Activated CD8-positive, alpha-beta memory T cell treated with anti-CD3 and anti-CD28 coated beads, Interleukin-2, amount 10 ng/mL, durations not matched to agents 7 days and 5 days (primary cell): ENCODE measurements at places on chromosomes 13 and 19. TPM values are rescaled to one million over a fixed set of nuclear protein-coding genes. Genes with fewer than 3 reads are reported as not detected.

DNA sequence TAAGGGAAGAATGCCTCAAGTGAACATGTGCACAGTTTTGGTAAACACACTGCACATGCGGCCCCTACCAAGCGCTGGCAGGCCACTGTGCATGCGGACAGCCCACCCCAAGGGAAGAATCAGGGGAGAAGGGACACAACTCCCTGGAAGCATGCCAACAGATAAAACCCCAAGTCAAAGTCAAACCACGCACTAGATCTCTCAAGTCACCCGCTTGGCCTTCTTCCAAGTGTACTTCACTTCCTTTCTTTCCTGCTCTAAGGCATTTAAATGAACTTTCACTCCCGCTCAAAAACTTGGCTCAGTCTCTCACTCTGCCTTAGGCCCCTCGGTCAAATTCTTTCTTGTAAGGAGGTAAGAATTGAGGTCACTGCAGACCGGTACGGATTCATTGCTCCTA is 4.6 kb upstream of the RFXAP start:
- no peak overlapping the region for H3K4me3 ChIP-seq
- H3K36me3 ChIP-seq, result no peaks in the 10 kb centered on the region
- peaks cover 45% of the 10 kb centered on the region for H3K27me3 ChIP-seq
- peaks cover 15% of the 10 kb centered on the region for H3K4me1 ChIP-seq
- no peak overlapping the region for H3K27ac ChIP-seq
- no peak for DNase-seq

GRCh38 chr13:74687442-74688182 is 553.4 kb upstream of the KLF12 start:
- H3K4me3 ChIP-seq, result no peak overlapping the region
- H3K27me3 ChIP-seq, result peaks cover 2% of the 10 kb centered on the region
- DNase-seq, result no peak
- no peaks in the 10 kb centered on the region for H3K4me1 ChIP-seq
- H3K27ac ChIP-seq, result no peak overlapping the region

DNA sequence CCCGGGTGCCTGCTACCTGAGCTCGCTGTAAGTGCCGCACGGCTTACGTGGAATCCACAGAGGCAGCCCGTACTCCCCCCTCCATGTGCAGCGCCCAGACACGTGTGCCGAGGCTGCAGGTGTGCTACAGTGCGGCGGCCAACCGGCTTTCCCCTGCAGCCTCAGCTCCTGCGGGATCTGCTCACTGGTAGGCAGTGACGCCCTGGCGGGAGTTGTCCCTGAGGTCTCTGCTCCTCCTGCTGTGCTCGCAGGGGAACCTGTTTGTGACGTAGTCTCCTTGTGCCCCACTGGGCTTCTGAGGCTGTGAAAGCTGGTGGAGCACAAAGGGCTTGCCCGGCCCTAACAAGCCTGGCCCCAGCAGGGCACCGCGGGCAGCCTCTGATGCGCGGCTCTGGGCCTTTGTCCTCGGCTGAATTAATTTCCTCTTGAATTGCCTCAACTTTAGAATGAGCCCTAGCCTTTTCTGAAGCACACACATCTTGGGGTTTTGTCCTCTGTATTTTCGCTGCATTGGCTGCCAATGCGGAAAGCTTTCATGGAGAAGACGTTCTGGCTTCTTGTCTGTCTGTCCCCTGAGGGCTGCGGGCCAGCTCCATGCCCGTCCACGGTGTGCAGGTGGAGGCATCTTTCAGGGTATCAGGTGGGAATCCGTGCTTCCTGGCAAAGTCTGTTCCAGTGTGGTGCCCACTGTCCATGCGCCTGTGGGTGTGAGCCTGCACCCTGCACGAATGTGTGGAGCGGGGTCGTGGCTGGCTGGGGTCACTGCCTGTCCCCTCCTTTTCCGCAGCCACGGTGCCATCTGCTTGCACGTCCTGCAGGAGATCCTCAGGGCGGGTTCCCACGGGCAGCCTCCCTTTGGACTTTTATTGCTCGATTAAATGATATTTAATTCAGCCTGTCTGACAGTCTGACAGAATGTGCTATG is 77.3 kb upstream of the MCF2L start:
- H3K36me3 ChIP-seq, result no peaks in the 10 kb centered on the region
- peaks cover 2% of the 10 kb centered on the region for H3K4me1 ChIP-seq
- DNase-seq, result no peak
- no peak overlapping the region for H3K27ac ChIP-seq
- H3K4me3 ChIP-seq, result no peak overlapping the region
- H3K27me3 ChIP-seq, result peaks cover 30% of the 10 kb centered on the region

DNA sequence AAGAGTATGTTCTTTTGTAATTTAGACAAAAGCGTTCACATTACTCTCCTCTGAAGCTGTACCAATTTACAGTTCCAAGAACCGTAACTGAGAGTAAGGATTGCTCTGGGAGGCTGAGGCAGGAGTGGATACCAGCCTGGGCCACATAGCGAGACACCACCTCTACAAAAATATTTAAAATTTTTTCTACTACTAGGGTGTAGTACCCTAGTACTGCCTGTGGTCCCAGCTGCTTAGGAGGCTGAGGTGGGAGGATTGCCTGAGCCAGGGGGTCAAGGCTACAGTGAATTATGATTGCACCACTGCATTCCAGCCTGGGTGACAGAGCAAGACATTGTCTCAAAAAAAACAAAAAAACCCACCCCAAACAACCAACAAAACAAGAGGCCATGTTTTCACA is 12.1 kb upstream of the CYP2A6 start:
- H3K4me1 ChIP-seq, result no peaks in the 10 kb centered on the region
- H3K4me3 ChIP-seq, result no peak overlapping the region
- no peaks in the 10 kb centered on the region for H3K36me3 ChIP-seq
- H3K27me3 ChIP-seq, result peaks cover 24% of the 10 kb centered on the region
- no peak overlapping the region for H3K27ac ChIP-seq
- no peak for DNase-seq

DNA sequence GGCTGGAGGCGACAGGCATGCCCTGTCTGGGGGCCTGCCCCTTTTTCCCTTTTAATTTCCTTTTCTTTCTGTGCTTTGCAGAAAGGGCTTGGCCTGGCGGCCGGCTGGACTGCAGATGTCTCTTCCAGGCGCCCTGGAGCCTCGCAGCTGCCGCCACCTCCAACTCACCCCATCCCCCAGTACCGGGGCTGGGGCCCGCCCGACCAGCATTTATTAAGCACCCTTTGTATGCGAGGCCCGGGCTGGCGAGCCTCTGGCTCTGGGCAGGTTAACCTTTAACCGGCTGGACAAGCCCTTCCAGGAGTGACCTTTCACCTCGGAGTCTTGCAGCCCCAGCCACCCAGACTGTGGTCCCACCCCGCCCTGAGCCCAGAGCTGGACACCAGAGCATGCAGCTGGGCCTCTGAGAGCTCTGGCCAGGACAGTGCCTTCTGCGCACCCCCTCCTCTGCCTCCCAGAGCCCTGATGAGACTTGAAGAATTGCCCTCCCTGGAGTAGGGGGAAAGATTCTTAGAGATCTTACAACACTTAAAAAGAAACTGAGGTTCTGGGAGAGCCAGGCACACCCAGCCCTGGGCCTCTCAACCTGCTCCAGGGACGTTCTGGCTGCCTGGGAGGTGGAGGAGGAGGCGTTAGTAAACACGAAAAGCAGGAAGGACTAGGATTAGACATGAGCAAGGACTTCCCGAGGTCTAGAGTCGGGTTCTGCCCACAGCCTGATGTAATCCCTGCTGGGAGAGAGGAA is 1.1 kb upstream of the NR2F6 start:
- H3K36me3 ChIP-seq, result no peaks in the 10 kb centered on the region
- no peak for DNase-seq
- H3K27me3 ChIP-seq, result peaks cover 22% of the 10 kb centered on the region
- no peak overlapping the region for H3K27ac ChIP-seq
- peaks cover 7% of the 10 kb centered on the region for H3K4me1 ChIP-seq

- H3K36me3 ChIP-seq, result no peaks in the 10 kb centered on the region
- no peak for DNase-seq
- H3K4me3 ChIP-seq, result no peak overlapping the region
Measured at GRCh38 chr19:16726916-16727315, 7.3 kb downstream of the NWD1 start.

The CCDC194 gene
- 5.9 TPM for total RNA-seq

The ZNF320 gene
- total RNA-seq, result 10.9 TPM

The CLEC4M gene
- not detected for total RNA-seq

The ZNF665 gene
- total RNA-seq, result 6.0 TPM
